ENCODE measurements at places on chromosomes 6 and 20.

GRCh38 chr20:57663681-57664451 is 43.6 kb upstream of the ZBP1 start:
- DNase-seq = no peak

DNA sequence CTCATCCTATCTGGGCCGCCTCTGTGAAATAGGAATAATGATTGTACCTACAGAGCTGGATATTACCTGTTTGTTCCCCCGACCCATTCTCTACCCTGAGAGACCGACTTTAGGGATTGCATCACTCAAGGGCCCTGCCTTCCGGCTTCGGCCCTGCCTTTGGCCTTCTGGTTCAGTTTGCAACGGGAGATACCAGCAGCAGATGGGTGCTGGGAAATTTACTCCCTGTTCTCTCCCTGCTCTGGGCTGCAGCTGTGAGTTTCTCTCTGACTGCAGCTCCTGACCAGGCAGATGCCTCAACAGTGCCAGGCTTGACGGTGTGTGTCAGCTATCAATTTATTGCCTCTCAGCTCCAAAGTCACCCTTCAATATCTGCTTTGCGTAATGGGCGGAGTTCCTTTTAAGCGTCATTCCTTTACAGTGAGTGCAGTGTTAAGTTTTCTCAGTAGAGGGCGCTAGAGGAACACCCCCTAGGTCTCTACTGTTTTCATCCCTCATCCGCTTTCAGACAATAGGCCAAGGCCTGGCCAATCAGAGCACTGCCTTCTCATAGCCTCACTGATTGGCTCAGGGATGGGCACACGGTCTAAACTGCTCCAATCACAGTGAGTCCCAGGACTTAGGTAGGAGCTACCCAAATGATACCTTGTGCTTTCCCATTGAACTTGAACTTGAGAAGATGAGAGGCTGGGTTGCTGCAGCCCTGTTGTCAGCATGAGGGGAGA is 30.0 kb downstream of the KCNG1 start:
- DNase-seq = peak; percentile 63

- no peak for DNase-seq
These were observed 124.0 kb downstream of the JARID2 start for GRCh38 chr6:15369838-15370237.

DNA sequence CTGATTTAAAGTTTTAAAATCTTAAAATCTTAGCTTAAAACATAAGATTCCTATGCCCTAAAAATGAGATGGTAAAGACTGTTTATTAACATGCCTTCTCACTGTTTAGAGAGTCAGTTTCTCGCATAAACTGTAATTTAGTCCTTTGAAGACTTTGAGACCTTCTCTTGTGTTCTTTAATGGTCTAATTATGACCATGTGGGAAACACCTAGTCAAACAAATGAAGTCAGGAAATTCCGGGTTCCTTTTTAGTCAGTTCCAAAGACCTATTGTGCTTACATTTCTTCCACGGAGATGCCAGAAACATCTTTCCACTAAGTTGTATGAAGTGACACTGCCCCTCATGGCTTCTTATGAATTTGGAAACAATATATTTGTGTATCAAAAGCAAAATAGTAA is 64.2 kb upstream of the KIF25 start:
- DNase-seq = no peak

- DNase-seq = peak; percentile 66
These were observed 106.6 kb downstream of the TRIM27 start for GRCh38 chr6:28816909-28817807.

Measured in ACHN (cell line).